SHP77 (cell line): ENCODE measurements at places on chromosomes 4 and X.

DNA sequence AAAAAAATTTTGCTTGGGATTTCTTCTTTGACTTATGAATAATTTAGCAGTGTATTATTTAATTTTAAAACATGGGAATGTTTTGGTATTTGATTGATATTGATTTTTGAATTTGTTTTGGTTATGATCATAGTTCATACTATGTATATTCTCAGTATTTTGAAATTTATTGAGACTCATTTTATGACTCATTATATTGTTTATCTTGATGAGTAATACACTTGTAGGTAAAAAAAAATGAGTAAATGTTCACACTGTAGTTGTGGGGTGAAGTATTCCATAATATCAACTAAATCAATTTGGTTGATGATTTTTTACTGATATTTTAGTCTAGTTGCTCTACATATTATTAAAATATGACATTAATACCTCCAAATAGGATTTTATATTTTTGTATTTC lies 1142.2 kb downstream of the ADGRL3 start:
- no peak for DNase-seq

DNA sequence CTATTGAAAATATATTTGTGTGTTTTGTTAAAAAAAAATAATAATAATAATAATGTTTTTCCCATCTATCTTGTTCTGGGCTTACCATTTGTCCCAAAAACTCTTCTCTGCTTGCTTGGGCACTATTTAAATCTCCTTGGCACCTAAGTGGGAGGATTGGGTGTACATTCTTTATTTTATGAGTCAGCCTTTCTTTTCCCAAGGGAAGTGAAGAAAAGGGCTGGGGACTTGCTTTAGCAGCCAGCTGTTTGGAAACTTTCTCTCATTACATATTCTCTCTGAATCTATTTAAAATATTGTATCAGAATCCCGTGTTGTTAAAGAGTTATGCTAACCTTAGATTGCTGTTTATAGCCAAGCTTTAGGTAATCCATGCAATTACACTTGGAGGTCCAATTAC lies 2332.4 kb downstream of the ARAP2 start:
- DNase-seq: no peak

DNA sequence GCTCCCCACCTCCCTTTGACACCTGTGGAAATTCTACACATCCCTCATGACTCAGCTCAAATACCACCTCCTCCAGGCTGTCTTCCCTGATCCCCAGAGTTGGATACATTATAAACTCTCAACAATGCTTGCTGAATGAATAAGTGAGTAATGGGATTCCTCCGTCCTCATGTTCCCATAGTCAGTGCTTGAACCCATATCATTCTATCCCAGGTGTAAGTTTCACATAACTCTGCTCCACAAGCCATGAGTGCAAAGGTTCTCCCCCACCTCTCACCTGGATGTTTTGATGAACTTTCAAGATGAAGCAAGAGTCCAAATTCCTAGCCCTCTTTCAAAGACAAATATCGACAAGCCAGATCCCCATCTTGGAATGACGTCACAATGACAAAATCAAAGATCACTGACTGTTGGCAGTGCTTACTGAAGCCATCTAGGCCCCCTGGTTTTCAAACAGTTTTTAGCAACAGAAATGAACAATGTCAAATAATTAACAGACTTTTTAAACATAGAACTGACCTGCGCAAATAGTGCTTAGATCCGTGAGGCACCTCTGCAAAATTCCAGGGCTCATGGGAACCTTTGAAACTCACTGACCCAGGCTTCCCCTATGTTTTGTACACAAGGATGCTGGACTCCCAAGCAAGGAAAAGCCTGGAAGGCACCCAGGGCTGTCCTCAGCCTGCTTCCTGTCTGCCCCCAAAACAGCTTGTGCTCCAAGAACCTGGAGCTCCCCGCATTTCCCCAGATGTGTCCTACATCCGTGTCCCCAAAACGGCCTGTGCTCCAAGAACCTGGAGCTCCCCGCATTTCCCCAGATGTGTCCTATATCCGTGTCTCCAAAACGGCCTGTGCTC lies 4.0 kb downstream of the SLC2A9 start:
- DNase-seq: no peak

GRCh38 chr4:16158504-16158852 lies 67.8 kb downstream of the TAPT1 start:
- no peak for DNase-seq

- DNase-seq: no peak
Measured at GRCh38 chr4:158622251-158622650, 49.4 kb downstream of the C4orf46 start.

DNA sequence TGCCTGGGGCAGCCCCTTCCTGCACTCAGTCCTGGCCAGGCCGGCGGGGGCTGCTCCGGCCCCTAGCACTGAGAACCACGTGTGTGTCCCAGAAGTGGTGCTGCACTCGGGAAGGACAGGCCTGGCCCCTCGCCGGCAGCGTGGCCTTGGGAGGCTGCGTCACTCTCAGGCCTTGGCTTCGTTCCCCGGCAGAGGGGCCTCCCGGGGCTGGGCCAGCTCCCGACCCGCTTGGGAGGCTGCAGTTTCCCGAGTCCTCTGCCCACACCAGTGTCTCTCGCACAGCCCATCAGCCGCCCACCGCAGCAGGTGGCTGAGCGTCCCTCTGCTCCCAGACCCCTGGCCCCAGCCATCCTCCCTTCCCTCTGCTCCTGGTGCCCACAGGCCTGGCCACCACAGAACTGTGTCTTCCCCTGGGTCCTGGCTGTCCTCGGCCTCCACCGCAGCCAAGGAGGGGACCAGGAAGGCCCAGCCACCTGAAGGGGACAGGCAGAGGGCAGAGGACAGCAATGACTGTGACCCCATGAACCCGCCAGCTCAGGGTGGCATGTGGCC lies 10.9 kb upstream of the CPLX1 start:
- no peak for DNase-seq

- DNase-seq: no peak
Measured at GRCh38 chr4:73453701-73454005, 17.6 kb downstream of the AFP start.

DNA sequence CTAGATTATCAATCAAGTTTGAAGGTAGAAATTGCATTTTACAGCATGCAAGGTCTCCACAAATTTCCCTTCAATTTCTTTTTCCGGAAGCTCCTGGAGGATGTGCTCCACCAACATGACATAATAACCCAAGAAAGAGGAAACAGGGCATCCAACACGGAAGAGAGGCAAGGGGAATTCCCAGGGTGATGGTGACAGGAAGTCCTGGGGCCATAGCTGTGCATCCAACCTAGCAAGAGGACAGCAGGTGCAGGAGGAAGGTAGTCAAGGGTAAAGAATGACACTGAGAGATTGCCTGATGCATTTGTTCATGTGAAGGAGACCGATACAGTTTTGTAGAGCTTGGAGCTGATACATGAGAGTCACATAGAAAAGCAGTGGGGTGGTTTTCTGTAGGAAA lies 115.7 kb upstream of the LSM6 start:
- DNase-seq: no peak
